GM23338 (cell line): ENCODE measurements at places on chromosomes 6 and 20.

GRCh38 chr6:118935978-118936703 lies 1.2 kb upstream of the MCM9 start:
- no peak for DNase-seq

GRCh38 chr6:79632580-79632979 lies 1.5 kb downstream of the SH3BGRL2 start:
- DNase-seq: no peak

DNA sequence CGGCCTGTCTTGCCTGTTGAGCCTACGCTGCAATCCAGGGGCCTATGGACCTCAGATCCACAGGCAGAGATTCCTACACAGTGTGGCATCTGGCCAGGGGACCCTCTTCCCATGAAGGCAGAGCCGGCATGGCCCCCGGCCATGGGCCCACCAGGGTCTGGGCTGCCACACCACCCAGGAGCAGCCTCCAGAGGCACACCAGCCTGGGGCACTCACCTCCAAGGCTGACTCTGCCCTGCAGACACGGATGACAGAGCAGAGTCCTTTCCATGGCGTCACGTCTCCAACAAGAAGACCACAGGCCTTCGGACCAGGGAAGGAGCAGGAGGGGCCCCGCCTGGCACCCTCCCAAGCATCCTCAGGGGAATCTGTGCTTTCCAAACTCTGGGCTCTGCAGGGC lies 3.5 kb upstream of the HRH3 start:
- DNase-seq: no peak

DNA sequence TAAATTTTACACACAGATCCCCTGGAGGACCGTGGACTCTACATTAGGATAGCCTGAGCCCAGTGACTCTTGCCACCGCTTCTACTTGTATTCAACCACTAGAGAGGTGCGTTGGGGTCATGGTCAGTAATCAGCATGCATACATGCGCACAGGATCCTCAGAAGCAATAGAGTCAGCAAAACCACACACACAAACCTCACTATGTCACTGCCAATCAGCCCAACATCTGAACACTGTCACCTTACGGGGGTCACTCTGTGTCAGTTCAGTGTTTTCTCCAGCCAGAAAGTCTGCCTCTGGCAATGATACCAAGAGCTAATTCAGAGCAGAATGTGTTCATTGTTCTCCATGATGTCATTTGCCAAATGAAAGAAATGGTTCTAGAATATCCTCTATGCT lies 225.3 kb downstream of the KHDC1L start:
- no peak for DNase-seq

- no peak for DNase-seq
These were observed 81.8 kb upstream of the GPR6 start for GRCh38 chr6:109896341-109896740.

- peak; percentile 47 for DNase-seq
These were observed 9.0 kb upstream of the TREM2 start for GRCh38 chr6:41171908-41172307.

- no peak for DNase-seq
These were observed 114.1 kb downstream of the GJA10 start for GRCh38 chr6:90008189-90008907.

GRCh38 chr6:54308289-54308985 lies at the start of gene TINAG:
TSS of gene TINAG (plus strand) at chr6:54308441. CDS start at chr6:54308551, 110 bp downstream.
- no peak for DNase-seq

- no peak for DNase-seq
These were observed 89.3 kb downstream of the JPH2 start for GRCh38 chr20:44097521-44098255.
